Fibroblast of lung (primary cell): ENCODE measurements at places on chromosomes 5 and 9. TPM values are rescaled to one million over a fixed set of nuclear protein-coding genes. Genes with fewer than 3 reads are reported as not detected.

GABRA6 gene
- total RNA-seq = not detected in 2 replicates

SPATA6L gene
- total RNA-seq = 0.77 and 1.2 TPM in 2 replicates

COL27A1 gene
- total RNA-seq = 3.6 and 5.4 TPM in 2 replicates

GABRA1 gene
- not detected in 2 replicates for total RNA-seq

AGXT2 gene
- total RNA-seq = not detected in 2 replicates

HTR1A gene
- not detected in 2 replicates for total RNA-seq

TAF11L10 gene
- not detected in 2 replicates for total RNA-seq

ANKRD18A gene
- total RNA-seq = not detected in 2 replicates

NR2F1-AS1 gene
- 33.6 and 44.6 TPM in 2 replicates for total RNA-seq
